Activated CD8-positive, alpha-beta T cell treated with anti-CD3 and anti-CD28 coated beads, Interleukin-2, amount 10 ng/mL, durations not matched to agents 7 days and 5 days (primary cell): ENCODE measurements at places on chromosomes 5 and 9. TPM values are rescaled to one million over a fixed set of nuclear protein-coding genes. Genes with fewer than 3 reads are reported as not detected.

Gene ZNF879
- 4.7 TPM for total RNA-seq

Gene GLRA1
- total RNA-seq, result not detected

Gene GPR150
- total RNA-seq, result 0.74 TPM

Gene FBXO10
- total RNA-seq, result 2.0 TPM

Gene FGF18
- total RNA-seq, result not detected

Gene SIMC1
- total RNA-seq, result 25.7 TPM

Gene CATSPER3
- total RNA-seq, result 0.68 TPM

Gene PCDHB11
- total RNA-seq, result not detected

Gene GABRP
- not detected for total RNA-seq

Gene MLANA
- not detected for total RNA-seq
